SJCRH30 (cell line): ENCODE measurements at places on chromosomes 13 and 19. TPM values are rescaled to one million over a fixed set of nuclear protein-coding genes. Genes with fewer than 3 reads are reported as not detected.

DNA sequence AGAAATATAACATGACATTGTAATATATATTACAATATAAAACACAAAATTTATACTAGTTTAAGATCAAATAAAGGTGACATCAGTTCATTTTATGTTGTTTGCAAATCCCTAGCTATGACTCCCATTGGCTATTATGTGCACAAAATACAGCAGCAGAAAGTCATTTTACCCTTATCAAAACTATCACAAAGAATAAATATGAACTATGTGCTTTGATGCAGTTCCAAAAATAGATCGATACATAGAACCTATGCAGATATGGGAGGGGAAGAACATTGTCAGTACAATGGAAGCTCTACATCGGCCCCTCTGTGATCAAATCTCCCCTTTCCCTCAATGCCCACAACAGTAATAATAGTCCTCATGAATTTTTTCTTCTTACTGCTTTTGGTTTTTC is 1038.1 kb upstream of the PCDH20 start:
- no peaks in the 10 kb centered on the region for H3K36me3 ChIP-seq
- H3K27ac ChIP-seq = no peak overlapping the region
- DNase-seq = no peak

DNA sequence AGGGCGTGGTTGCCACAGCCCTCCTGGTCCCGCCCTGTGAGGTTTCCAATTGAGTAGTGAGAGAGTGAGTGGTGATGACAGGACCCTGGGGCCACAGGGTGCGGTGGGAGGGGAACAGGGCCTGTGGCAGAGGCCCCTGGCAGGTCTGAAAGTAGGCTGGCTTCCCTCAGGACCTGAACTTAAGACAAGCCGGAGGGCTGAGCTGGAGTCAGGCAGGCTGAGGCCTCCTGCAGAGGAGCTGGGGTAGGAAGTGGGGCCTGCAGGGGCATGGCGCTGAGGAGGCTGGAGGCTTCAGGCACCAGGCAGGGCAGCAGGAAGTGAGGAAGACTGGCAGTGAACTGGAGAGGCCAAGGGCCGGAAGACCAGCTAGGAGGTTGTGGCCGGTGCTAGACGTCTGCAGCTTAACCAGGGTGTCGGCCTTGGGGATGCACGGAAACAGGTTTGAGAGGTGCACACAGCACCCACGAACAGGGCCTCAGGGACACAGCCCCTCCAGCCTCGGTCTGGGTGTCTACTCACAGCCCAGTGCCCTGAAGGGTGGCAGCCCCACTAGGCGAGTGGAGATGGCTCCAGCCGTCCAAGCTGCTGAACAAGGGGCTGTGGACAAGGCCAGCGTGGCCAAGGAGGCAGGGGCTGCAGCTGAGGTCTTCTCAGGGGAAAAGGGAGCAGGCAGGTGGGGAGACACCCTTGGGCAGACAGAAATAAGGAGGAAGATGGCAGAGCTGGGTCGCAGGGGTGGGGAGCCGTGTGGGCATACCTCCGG is 17.8 kb downstream of the POP4 start:
- no peak for DNase-seq
- no peak overlapping the region for H3K4me3 ChIP-seq
- H3K36me3 ChIP-seq = no peaks in the 10 kb centered on the region
- peaks cover 11% of the 10 kb centered on the region; the same call in 1 of the 2 replicates for H3K27me3 ChIP-seq
- no peak overlapping the region for H3K27ac ChIP-seq
- H3K4me1 ChIP-seq = peaks cover 7% of the 10 kb centered on the region

DNA sequence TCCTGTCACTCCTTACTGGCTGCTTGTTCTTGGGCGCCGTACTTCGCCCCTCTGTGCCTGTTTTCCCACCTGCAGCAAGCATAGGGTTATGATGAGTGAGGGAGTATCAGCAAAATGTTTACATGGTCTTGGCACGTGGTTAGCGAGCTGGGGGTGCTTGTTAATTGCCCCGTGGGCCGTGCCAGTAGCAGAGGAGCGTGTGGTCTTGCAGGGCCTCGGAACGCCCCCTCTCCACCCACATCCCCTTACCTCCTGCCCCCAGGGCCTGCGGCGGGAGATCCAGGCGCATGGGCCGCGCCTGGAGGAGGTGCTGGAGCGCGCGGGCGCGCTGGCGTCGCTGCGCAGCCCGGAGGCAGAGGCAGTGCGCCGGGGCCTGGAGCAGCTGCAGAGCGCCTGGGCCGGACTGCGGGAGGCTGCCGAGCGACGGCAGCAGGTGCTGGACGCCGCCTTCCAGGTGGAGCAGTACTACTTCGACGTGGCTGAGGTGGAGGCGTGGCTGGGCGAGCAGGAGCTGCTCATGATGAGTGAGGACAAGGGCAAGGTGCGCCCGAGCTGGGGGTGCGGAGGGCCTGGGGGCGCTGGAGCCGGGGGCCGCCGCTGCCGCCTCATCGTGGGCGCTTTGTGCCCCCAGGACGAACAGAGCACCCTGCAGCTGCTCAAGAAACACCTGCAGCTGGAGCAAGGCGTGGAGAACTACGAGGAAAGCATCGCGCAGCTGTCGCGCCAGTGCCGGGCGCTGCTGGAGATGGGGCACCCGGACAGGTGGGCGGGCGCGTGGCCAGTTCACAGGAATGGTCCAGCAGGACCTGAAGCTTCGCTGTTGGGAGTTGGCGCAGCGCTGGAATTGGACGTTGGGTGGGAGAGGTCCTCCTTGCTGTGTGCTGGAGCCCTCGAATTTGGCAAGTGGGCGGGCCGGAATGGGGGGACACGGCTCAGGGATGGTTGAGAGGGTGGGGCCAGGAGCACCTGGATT is 22.5 kb upstream of the SHKBP1 start:
- H3K4me1 ChIP-seq = peaks cover 11% of the 10 kb centered on the region; the same call in 1 of the 2 replicates
- DNase-seq = peak; percentile 78
- peaks cover 2% of the 10 kb centered on the region; the same call in 1 of the 2 replicates for H3K27me3 ChIP-seq
- H3K36me3 ChIP-seq = no peaks in the 10 kb centered on the region

DNA sequence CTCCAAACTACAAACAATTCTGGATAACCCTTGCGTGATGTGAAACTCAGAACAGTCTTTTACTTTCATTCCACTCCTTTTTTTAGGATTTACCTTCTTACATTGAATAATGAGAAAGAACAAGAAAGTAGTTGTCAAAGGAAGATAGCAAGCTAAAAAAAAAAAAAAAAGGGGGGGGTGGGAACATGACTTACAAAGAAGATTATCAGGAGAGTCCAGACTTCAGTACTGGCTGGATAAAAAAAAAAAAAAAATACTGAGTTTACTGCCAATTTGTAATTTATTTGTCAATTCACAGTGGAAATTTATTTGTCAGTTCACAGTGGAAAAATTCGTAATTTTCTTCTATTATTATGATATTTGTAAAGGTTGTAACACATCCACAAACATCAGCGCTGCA is 792.4 kb upstream of the SLITRK5 start:
- no peak overlapping the region for H3K27ac ChIP-seq
- no peak overlapping the region for H3K4me3 ChIP-seq
- H3K36me3 ChIP-seq = no peaks in the 10 kb centered on the region

- H3K36me3 ChIP-seq = no peaks in the 10 kb centered on the region
- DNase-seq = no peak
- no peak overlapping the region for H3K27ac ChIP-seq
- no peak overlapping the region for H3K4me3 ChIP-seq
- no peaks in the 10 kb centered on the region for H3K4me1 ChIP-seq
Observed at GRCh38 chr19:56351208-56351607, 36.6 kb upstream of the ZSCAN5A start.

- no peaks in the 10 kb centered on the region for H3K36me3 ChIP-seq
- peak overlapping the region; percentile 24 for H3K4me3 ChIP-seq
- H3K27ac ChIP-seq = peak overlapping the region; percentile 92
- H3K4me1 ChIP-seq = peaks cover 88% of the 10 kb centered on the region
Observed at GRCh38 chr19:13056052-13056660, 46.5 kb downstream of the LYL1 start.

- H3K27ac ChIP-seq = no peak overlapping the region
- H3K27me3 ChIP-seq = no peaks in the 10 kb centered on the region
- no peak for DNase-seq
- H3K4me1 ChIP-seq = no peaks in the 10 kb centered on the region
Observed at GRCh38 chr19:11872624-11873023, 15.0 kb upstream of the ZNF69 start.

- no peak for DNase-seq
- H3K36me3 ChIP-seq = no peaks in the 10 kb centered on the region
- H3K4me1 ChIP-seq = no peaks in the 10 kb centered on the region
- H3K27ac ChIP-seq = no peak overlapping the region
Observed at GRCh38 chr13:76654263-76654662, 231.9 kb downstream of the KCTD12 start.

GRCh38 chr19:30647891-30648720 is 275.9 kb downstream of the ZNF536 start:
- DNase-seq = peak; percentile 77
- peak overlapping the region; percentile 93 for H3K27ac ChIP-seq
- H3K27me3 ChIP-seq = no peaks in the 10 kb centered on the region

- H3K27ac ChIP-seq = no peak overlapping the region
- H3K27me3 ChIP-seq = peaks cover 4% of the 10 kb centered on the region; the same call in 1 of the 2 replicates
- no peaks in the 10 kb centered on the region for H3K4me1 ChIP-seq
- DNase-seq = no peak
- H3K4me3 ChIP-seq = no peak overlapping the region
- no peaks in the 10 kb centered on the region for H3K36me3 ChIP-seq
Observed at GRCh38 chr13:25109341-25109740, 13.4 kb downstream of the PABPC3 start.

GRCh38 chr19:6473647-6474046 is 7.9 kb downstream of the DENND1C start:
- H3K27ac ChIP-seq = no peak overlapping the region
- no peak for DNase-seq
- H3K4me3 ChIP-seq = no peak overlapping the region
- H3K36me3 ChIP-seq = no peaks in the 10 kb centered on the region
- no peaks in the 10 kb centered on the region for H3K27me3 ChIP-seq

DNA sequence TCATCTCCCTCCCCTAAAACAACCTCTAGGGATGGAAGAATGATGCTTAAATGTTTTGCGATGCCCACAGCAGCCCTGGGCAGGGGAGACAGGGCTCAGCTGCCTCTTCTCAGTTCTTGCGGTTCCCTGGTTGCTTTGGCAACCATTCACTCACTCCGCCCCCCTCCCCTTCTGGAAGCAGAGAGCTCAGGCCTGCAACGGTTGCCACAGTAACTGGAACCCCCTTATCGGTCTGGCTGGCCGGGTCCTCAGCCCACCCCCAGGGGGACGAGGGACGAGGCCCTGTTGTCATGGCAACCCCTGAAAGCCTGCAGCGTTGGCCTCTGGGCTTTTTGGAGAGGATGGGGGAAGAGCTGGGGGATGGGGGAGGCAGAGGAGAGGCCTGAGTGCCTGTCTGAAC is 19.5 kb downstream of the NOVA2 start:
- DNase-seq = no peak
- no peaks in the 10 kb centered on the region for H3K36me3 ChIP-seq
- no peaks in the 10 kb centered on the region for H3K27me3 ChIP-seq
- no peak overlapping the region for H3K27ac ChIP-seq

- no peaks in the 10 kb centered on the region for H3K4me1 ChIP-seq
- no peak overlapping the region for H3K27ac ChIP-seq
- no peak for DNase-seq
- H3K36me3 ChIP-seq = no peaks in the 10 kb centered on the region
- no peak overlapping the region for H3K4me3 ChIP-seq
- no peaks in the 10 kb centered on the region for H3K27me3 ChIP-seq
Observed at GRCh38 chr13:109924376-109924775, 138.0 kb upstream of the IRS2 start.

- H3K27me3 ChIP-seq = no peaks in the 10 kb centered on the region
- no peak overlapping the region for H3K27ac ChIP-seq
- no peaks in the 10 kb centered on the region for H3K36me3 ChIP-seq
- H3K4me1 ChIP-seq = no peaks in the 10 kb centered on the region
- no peak overlapping the region for H3K4me3 ChIP-seq
Observed at GRCh38 chr13:39318161-39318560, 279.9 kb downstream of the NHLRC3 start.

DNA sequence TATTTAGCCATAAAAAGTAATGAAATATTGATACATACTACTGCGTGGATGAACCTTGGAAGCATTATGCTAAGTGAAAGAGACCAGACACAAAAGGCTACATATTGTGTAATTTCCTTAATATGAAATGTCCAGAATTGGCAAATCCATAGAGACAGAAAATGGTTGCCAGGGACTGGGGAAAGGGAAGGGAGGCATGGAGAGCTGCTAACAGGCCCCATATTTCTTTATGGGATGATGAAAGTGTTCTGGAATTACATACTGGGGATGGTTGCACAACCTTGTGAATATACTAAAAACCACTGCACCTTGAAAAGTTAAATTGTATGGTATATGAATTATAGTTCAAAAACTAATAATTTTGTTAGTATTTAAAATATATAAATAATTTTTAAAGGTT is 3.6 kb downstream of the IFT88 start:
- no peaks in the 10 kb centered on the region for H3K27me3 ChIP-seq
- 0 out of 2 replicates have a peak, but pooled peaks cover 4% of the 10 kb centered on the region for H3K36me3 ChIP-seq
- no peak overlapping the region for H3K27ac ChIP-seq

Gene IZUMO2
- total RNA-seq = 0.24 TPM in 1 of 2 replicates, not detected in the other

Gene CCDC9
- 7.2 and 10.7 TPM in 2 replicates for total RNA-seq

Gene PDX1
- total RNA-seq = not detected in 2 replicates
